ENCODE measurements at places on chromosomes 7 and 10.
A peak's percentile ranks its signal among the peaks of the same experiment; 100 is the strongest.

DNA sequence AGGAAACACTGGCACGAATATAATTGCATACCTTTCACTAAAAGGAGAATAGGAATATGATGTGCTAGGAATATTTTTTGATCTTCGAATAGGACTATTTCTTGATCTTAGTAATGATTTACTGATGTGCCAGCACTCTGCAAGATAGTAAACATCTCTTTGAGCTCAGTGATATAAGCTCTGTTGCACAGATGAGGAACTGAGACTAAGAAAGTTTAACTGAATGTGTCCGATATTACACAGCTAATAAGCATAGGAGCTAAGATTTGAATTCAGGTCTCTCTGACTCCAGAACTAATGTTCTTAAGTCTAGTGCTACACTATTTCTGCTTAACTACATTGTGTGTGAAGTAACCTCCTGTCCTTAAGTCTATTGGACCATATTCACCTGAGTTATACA is 98.4 kb upstream of the PTPRZ1 start:
- no peak for DNase-seq

GRCh38 chr7:45923290-45923689 is 2.2 kb upstream of the IGFBP3 start:
- peak; percentile 57 for DNase-seq

DNA sequence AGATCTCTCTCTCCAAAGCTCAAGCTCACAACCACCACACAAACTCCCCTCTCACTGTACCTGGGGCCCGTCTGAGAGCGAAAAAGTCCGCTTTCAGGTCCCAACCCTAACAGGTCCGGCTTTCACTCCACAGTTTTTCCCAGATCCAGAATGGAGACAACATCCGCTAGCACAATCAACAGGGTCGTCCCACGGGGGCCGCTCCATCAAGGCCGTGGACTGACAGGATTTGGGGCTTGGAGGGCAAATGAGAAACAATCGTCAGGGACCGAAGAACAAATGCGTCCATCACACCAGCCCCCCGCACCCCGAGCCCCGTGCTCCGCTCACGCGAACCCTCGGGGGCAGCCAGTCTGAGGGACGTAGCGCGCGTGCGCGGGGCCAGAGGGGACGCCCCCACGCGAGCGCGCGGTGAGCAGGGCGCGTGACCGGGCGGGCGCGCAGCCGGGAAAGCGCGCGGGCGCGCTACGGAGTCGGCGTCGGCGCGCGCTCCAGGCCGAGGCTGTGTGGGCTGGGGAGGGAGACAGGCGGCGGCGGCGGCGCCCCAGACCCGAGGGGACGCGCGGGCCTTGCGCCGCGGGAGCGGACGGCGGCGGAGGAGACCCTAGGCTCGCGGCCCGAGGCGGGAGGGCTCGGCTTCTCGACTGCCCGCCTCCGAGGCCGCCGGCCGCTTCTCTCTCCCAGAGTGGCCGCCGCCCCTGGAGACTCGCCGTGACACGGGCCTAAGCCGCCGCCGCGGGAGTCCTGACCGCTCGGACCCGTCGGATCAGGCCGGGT is at the start of gene SLK:
Gene SLK, plus strand, starts transcription at position 470 of the 777 bp plus-strand sequence. CDS start 606 bp downstream, outside the sequence.
- peak; percentile 89 for DNase-seq

DNA sequence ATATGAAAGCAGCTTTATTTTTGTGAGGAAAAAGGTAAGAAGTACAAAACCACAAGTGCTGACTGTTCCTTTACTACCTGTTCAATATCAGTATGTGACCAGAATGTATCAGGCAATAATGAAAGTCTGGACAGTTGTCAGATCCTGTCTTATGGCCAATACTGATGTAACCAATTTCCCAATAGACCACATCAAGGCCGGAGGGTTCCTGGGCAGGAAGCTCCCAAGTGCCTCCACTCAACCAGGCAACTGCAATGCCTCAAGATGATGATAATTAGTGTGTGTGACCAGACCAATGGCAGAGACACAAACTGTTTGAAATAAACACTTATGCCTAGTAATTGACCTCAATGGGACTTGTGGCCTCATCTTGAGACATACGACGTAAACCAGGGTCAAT is 149.4 kb upstream of the ASAH2 start:
- no peak for DNase-seq

DNA sequence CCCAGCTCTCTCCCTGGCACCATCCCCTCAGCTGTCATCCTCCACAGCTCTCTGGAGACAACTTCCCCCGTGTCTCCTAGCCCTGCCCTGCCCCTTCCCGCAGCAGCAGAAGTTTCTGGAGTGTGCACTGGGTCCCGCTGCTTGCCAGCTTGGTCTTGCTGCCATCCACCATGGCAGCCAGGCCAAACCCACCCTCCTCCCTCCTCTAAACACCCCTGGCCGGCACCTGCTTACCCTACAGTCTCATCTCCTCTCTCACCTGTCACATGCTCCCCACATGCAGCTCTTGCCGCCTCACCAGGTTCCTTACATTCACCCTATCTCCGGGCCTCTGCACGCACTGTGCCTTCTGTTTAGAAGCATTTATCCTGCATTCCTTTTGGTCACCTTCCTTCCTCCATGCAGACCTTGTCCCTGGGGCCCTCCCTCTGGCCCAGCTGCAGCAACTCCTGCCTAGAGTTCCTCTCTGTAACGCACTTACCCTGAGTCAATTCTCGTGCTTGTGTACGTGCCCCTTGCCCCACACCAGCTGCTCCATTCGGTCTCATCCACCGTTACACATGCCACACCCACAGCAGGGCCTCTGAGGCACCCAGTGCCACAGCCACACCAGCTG is 93.9 kb upstream of the RET start:
- DNase-seq: no peak

- DNase-seq: no peak
These were observed 456.8 kb downstream of the SORCS1 start for GRCh38 chr10:106707657-106708056.

GRCh38 chr10:35959252-35959651 is 317.2 kb upstream of the FZD8 start:
- DNase-seq: no peak

All from CD4-positive, alpha-beta T cell treated with Interleukin-12 subunit alpha and Interleukin-12 subunit beta, for 1 hour (primary cell).